ENCODE measurements at places on chromosomes 3 and 15.
A peak's percentile ranks its signal among the peaks of the same experiment; 100 is the strongest.

DNA sequence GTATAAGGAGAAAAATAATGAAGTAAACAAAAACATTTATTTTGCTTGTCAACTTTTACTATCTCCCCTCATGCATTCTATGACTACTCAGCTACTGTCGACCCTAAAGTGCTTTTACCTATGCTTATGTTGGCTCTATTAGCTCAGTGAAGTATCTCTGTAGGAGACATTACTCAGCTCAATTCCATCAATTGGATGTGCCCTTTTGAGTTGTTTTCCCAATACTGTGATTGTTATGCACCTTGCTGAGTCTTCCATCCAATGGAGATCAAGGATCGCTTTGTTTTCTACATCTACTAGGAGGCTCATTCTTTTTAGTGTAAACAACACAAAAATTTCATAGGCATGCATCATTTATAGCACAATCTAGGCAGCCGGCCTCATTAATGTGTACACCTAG lies 403.8 kb upstream of the ARL6 start:
- DNase-seq, result no peak

- no peak for DNase-seq
Observed at GRCh38 chr3:65968996-65969395, 69.7 kb downstream of the MAGI1 start.

- DNase-seq, result peak; percentile 37
Observed at GRCh38 chr3:26712211-26713026, 89.8 kb downstream of the LRRC3B start.

DNA sequence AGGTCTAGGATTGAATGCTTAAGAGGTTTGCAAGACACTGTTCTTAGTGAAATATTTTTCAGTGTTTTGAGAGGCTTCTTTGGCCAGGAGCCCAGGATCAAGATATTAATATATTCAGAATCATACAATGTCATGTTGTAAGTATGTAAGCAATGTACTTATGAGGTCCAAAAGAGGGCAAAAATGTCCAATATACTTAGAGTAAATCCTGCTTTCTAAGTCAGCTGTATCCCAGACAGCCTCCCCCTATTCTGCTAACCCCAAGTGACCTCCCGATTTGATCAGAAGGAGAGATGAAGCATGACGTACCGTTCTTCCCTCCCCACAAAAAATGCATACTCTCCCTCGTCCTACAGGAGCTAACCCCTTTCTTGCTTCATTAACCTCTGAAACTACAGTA lies 70.9 kb downstream of the CHAC1 start:
- no peak for DNase-seq

GRCh38 chr3:152183473-152183872 lies 85.3 kb upstream of the MBNL1 start:
- peak; percentile 32 for DNase-seq

GRCh38 chr3:119716998-119717397 lies 14.2 kb downstream of the CFAP91 start:
- peak; percentile 94 for DNase-seq

DNA sequence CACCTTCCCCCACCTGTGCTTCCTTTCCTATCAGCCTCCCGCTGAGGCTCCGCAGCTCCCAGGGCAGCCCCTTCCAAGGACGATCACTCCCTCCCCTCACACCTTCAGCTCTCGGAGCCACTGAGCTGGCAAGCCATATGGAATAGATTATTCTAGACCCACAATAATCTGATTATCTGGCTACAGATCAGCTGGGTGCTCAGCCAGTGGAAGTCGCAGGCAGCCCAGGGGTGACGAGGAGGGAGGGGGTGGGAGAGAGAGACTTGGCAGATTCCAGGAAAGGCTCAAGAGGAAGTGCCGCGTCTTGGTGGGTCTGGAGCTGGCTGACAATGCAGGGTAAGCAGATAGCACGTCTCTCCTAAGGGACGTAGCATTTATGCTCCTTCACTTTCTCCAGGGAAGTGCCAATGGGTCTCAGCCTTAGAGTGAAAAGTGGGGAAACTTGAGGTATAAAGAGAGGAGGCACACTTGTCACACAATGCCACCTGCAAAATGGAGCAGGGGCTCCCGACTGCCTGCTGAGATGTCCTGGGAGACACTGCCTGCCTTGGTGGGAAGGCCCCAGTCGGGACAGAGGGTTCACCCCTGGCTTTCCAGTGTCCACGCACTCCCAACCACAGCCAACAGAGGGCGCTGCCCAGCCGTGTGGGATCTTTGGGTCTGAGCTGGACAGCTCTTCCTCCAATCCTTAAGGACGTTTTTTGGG lies 9.4 kb upstream of the MESP1 start:
- DNase-seq, result peak; percentile 86

DNA sequence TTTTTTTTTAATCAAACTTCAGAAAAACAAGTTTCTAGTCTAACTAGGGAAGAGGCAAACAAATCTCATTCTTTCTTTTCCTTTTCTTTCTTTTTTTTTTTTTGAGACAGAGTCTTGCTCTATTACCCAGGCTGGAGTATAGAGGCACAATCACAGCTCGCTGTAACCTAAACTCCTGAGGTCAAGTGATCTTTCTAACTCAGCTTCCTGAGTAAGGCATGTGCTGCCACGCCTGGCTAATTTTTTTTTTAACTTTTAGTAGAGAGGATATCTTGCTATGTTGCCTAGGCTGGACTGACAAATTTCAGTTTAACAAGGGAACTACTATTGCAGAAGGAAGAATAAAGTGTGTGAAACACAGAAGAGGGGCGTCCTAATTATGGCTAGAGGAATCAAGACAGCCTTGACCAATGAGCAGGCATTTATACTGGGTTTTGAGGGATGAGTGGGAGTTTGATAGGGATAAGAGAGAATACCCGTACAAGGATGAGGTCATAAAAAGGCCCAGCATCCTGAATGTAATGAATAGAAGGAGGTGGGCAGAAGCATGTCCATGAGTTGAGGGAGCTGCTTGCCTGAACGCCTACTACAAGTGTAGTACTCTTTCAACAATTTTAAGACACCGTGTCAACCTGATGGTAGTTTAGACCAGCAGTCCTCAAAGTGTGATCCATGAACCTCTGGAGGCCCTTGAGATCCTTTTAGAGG lies 6.7 kb upstream of the ZFAND6 start:
- no peak for DNase-seq

DNA sequence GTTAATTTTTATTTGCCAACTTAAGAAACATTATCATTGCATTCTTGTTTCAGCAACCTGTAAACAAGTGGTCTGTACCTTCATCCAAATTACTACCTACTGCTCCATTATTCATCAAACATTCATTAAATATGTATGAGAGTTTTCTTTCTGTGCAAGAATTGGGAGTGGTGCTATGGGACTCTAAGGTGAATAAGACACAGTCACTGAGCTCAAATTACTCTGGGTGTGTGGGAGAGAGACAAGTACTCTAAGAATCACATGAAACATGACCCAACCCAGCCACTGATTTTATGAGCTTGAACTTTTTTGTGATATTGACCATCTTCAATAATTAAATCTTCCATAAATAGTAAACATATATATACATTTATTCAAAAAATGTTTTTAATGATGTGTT lies 227.2 kb upstream of the TP63 start:
- DNase-seq, result no peak

- peak; percentile 59 for DNase-seq
Observed at GRCh38 chr15:70376929-70377691, 279.4 kb upstream of the TLE3 start.

- DNase-seq, result peak; percentile 54
Observed at GRCh38 chr15:59437817-59438624, at the start of gene FAM81A. TSS of gene FAM81A (plus strand) at chr15:59438186. CDS start at chr15:59458627, 20,441 bp downstream.

GRCh38 chr3:129663930-129664646 lies 57.6 kb upstream of the PLXND1 start:
- no peak for DNase-seq

DNA sequence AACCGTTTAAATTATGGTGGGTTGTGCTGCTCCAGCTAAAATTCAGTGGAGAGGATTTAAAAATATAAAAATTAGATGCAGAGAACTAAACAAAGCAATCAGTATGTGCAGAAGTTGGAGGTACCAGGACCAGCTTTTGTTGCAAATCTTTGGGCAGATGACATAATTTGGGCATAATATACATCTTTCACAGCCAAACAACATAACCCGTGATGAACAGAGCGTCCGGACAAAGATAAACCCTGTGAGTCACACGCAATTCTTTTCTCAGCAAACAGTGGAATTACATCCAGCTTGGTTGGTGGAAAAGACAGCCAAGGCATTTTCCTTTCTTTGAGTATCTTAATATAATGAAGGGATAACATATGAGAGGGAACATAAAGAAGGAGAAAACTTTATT lies 419.4 kb upstream of the ADAMTS9 start:
- no peak for DNase-seq

GRCh38 chr15:51200792-51201191 lies 106.1 kb upstream of the TNFAIP8L3 start:
- DNase-seq, result no peak

DNA sequence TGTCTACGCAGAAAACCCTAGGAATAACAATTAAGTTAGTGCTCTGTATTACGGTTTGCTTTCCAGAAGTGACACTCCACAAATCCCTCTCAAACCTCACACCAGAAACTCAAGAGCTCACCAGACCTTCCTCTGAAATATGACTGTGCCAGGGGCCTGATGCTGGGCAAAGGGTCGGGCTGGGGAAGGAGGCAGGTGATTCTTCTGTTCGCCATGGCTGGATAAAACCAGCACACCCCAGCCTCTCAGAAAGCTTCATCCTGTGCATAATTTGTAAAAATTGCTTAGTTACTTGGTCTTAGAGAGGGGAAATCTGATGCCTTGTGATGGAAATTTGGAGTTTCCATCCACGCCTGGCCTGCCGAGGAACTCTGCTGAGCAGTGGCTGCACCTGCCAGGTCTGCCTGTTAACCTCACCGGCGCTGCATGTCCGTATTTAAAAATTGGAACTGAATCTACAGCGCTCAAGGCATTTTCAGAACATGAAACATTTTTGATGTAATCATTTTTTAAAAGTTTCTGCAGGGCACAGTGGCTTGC lies 22.7 kb upstream of the ATP1B3 start:
- no peak for DNase-seq

DNA sequence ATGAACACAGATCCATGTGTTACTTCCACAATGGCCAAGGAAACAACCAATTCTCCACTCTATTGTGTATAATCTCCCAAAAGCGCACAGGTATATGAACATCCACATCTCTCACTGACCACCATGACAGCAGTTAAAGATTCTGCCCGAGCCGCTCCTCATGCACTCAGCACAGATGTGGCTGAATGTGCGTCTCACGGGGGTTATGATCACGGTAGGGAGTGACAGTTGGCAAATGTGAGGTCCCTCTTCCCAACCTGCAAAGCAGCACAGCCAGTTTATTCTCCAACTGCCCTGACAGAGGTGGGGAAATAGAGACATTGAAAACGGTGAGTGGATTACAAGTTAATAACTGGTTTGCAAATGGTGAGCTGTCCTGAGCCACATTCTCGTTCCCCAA lies 17.6 kb downstream of the FOXP1 start:
- DNase-seq, result no peak

DNA sequence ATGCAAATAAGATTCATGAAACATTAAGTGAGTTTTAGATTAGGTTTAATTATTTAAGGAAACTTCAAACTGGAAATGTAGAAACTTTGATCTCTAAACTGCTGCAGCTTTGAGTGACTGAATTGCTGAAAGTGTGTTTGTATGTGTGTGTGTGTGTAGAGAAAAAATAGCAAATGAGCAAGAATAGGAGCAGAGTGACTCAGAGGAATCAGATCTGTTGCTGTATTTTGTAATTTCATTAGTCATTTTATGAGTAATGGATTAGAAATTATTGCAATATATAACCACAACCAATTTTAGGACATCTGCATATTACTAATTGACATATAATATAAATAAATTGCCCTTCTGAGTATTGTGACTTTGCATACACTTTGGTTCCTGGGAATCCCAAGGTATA lies 52.8 kb upstream of the SLC9A9 start:
- DNase-seq, result no peak

GRCh38 chr15:82810061-82810889 lies 847 bp downstream of the WHAMM start:
- DNase-seq, result no peak

DNA sequence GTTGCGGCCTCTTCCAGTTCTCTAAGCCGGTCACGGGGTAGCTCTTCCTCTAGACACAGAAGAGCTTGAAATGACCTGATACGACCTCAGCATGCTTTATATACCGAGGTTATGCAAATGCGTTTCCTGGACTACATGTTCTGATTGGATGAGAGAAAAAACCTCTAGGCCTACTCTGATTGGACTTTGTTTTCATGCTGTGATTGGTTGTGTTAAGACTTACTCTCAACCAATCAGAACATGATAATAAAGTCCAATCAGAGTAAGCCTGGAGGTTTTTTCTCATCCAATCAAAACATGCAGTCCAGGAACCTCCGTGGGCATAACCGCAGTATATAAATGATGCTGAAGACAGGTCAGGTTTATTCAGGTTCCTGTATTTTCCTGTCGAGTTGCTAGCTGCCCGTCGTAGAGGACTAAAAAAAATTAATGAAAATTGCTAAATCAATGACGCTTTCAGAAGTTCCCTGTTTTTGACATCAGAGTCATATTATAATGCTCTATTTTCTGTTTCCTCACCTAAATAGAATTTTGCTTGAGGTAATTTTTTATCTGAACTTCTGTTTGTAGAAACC lies 177.4 kb downstream of the POTEB3 start:
- no peak for DNase-seq

- no peak for DNase-seq
Observed at GRCh38 chr15:67148196-67148701, 82.8 kb downstream of the SMAD3 start.
